ENCODE measurements at places on chromosomes 1 and 21. TPM values are rescaled to one million over a fixed set of nuclear protein-coding genes. Genes with fewer than 3 reads are reported as not detected.

METTL18 gene
- 6.6 TPM for total RNA-seq

GPR52 gene
- total RNA-seq = 2.2 TPM

TLR5 gene
- total RNA-seq = 0.16 TPM

SLC44A3 gene
- total RNA-seq = 0.42 TPM

HAO2 gene
- total RNA-seq = not detected

ZYG11A gene
- total RNA-seq = 1.3 TPM

FNDC10 gene
- 2.3 TPM for total RNA-seq

RHD gene
- not detected for total RNA-seq

OR6N1 gene
- total RNA-seq = not detected

RUNX3 gene
- total RNA-seq = not detected

THEMIS2 gene
- 11.1 TPM for total RNA-seq

RPL11 gene
- total RNA-seq = 1,084 TPM

FCMR gene
- not detected for total RNA-seq

PTPRC gene
- total RNA-seq = not detected

NPR1 gene
- total RNA-seq = 9.8 TPM

CGN gene
- total RNA-seq = 0.73 TPM

TDRD5 gene
- total RNA-seq = not detected

OR2T11 gene
- not detected for total RNA-seq

MCOLN3 gene
- total RNA-seq = not detected

F3 gene
- total RNA-seq = 2.3 TPM

RHBDL2 gene
- total RNA-seq = 1.4 TPM

KIAA0040 gene
- 21.5 TPM for total RNA-seq

CFHR5 gene
- total RNA-seq = not detected

S100A7A gene
- total RNA-seq = not detected

BRDT gene
- total RNA-seq = not detected

TFF2 gene
- total RNA-seq = not detected

MYBPH gene
- not detected for total RNA-seq

ST6GALNAC3 gene
- total RNA-seq = 48.3 TPM

CLDN14 gene
- 1.0 TPM for total RNA-seq

ITLN2 gene
- not detected for total RNA-seq

BMP8B gene
- total RNA-seq = not detected

FCGR2B gene
- total RNA-seq = not detected

INAVA gene
- total RNA-seq = 0.42 TPM

ASCL5 gene
- total RNA-seq = not detected

AK4 gene
- 5.6 TPM for total RNA-seq

AVPR1B gene
- not detected for total RNA-seq

REG4 gene
- total RNA-seq = not detected

BARHL2 gene
- total RNA-seq = not detected

PIGV gene
- total RNA-seq = 7.5 TPM

CFHR4 gene
- total RNA-seq = not detected

TNNT2 gene
- not detected for total RNA-seq

WLS gene
- 163 TPM for total RNA-seq

S100A6 gene
- total RNA-seq = 937 TPM

CYP4B1 gene
- not detected for total RNA-seq

S100A7 gene
- total RNA-seq = not detected

COL11A1 gene
- total RNA-seq = not detected

MEGF6 gene
- 47.4 TPM for total RNA-seq

NLRP3 gene
- total RNA-seq = 0.24 TPM

NES gene
- 269 TPM for total RNA-seq

TRPM2 gene
- total RNA-seq = not detected

BCL2L15 gene
- total RNA-seq = 1.3 TPM

PAX7 gene
- not detected for total RNA-seq

KCNA2 gene
- not detected for total RNA-seq

Measured in endothelial cell of umbilical vein (primary cell).